ENCODE measurements at places on chromosomes 16 and 17. TPM values are rescaled to one million over a fixed set of nuclear protein-coding genes. Genes with fewer than 3 reads are reported as not detected.

The ABCA10 gene
- total RNA-seq = 1.3 TPM

The CNTNAP4 gene
- total RNA-seq = not detected

The FOXC2 gene
- total RNA-seq = 5.0 TPM

The SCIMP gene
- total RNA-seq = not detected

The PRPF8 gene
- total RNA-seq = 149 TPM

The GALNS gene
- total RNA-seq = 49.1 TPM

The ANKRD11 gene
- total RNA-seq = 93.9 TPM

The PPY gene
- total RNA-seq = not detected

The GDPD3 gene
- total RNA-seq = 1.3 TPM

The VTN gene
- total RNA-seq = 3.4 TPM

The ITGAL gene
- total RNA-seq = 0.17 TPM

The CLEC19A gene
- not detected for total RNA-seq

The CKLF gene
- total RNA-seq = 40.3 TPM

The UMOD gene
- not detected for total RNA-seq

The KRTAP4-9 gene
- not detected for total RNA-seq

The ZSCAN10 gene
- not detected for total RNA-seq

The MYH8 gene
- not detected for total RNA-seq

The EFCAB13 gene
- total RNA-seq = 5.1 TPM

The RGS11 gene
- 4.0 TPM for total RNA-seq

The HBQ1 gene
- not detected for total RNA-seq

The TBX2 gene
- 63.1 TPM for total RNA-seq

The CFDP1 gene
- 36.0 TPM for total RNA-seq

The ARHGAP44 gene
- total RNA-seq = 1.7 TPM

The RNF43 gene
- total RNA-seq = 0.20 TPM

The HBA2 gene
- not detected for total RNA-seq

The QRICH2 gene
- 5.5 TPM for total RNA-seq

The NAGS gene
- total RNA-seq = 2.7 TPM

The ATP1B2 gene
- 0.07 TPM for total RNA-seq

The CCL7 gene
- total RNA-seq = 3.7 TPM

The KRT13 gene
- total RNA-seq = not detected

The SLC47A1 gene
- 3.5 TPM for total RNA-seq

The KRTAP4-5 gene
- not detected for total RNA-seq

The ITGA2B gene
- total RNA-seq = 0.30 TPM

The FBXW10B gene
- 0.20 TPM for total RNA-seq

The CPNE7 gene
- total RNA-seq = 1.3 TPM

The KRTAP9-2 gene
- total RNA-seq = not detected

The ARL2BP gene
- 63.9 TPM for total RNA-seq

The GRIN2C gene
- 0.13 TPM for total RNA-seq

The SOX8 gene
- total RNA-seq = 0.72 TPM
